Activated CD8-positive, alpha-beta memory T cell treated with anti-CD3 and anti-CD28 coated beads for 4 hours (primary cell): ENCODE measurements at places on chromosomes 5 and 9.

- DNase-seq, result no peak
These were observed 2.4 kb downstream of the TRIM52 start for GRCh38 chr5:181258576-181258975.

GRCh38 chr5:150541895-150542294, 34.0 kb downstream of the NDST1 start:
- no peak for DNase-seq

DNA sequence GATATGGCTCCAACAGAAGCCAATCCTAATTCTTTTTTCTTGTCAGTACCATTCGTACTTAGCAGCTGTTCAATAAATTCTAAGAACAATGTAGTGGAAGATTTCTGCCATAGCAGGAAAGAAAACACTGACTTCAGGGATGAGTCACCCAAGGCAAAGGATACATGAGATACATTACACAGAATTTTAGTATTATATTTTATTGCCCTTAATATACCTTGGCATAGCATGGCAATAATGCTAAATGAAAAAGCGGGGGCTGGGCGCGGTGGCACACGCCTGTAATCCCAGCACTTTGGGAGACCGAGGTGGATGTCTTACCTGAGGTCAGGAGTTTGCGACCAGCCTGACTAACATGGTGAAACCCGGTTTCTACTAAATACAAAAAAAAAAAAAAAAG, 619.1 kb upstream of the DAB2 start:
- DNase-seq, result no peak

GRCh38 chr5:178488696-178489095, 101.5 kb downstream of the COL23A1 start:
- no peak for DNase-seq

GRCh38 chr5:102991802-102992201, 128.1 kb downstream of the GIN1 start:
- DNase-seq, result no peak

- no peak for DNase-seq
These were observed 70.8 kb downstream of the ACTL7B start for GRCh38 chr9:108784998-108785397.

- DNase-seq, result no peak
These were observed 143.3 kb upstream of the LMX1B start for GRCh38 chr9:126470241-126470993.

GRCh38 chr5:151222790-151223446, 974 bp downstream of the CCDC69 start:
- no peak for DNase-seq

DNA sequence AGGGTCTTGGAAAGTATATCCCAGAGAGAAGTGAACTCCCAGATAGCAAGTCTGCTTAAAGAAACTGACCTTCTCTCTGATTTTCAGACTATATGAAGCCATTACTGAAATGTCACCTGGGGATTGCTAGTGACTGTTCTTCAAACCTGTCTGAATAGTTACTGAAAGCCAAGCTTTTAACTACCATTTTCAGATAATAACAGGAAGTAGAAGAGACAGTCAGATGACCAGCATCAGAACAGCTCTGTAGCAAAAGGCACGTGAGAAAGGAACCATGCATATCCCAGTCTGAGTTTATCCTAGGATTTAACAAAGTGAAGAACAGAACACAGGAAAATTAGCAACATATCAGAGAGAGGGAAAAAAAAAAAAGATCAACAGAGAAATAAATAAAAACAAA, 74.9 kb upstream of the SELENOP start:
- DNase-seq, result no peak

DNA sequence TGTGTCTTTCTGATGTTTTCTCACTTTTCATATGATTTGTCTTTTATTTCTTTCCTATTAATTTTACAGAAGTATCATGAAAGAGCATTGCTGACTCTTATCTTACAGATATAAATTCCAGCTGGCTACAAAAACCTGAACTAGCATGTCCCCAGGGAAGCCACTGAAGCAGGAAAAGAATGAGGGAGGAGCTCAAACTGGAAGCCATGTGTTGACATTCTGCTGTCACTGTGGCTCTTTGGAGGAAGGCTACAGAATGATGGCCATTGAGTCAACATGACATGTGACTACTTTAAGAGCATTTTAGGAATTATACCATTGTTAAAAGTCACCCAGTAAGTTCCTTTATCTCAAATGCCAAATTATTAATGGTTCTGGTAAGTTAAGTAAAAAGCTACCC, 638.3 kb upstream of the DMAC1 start:
- DNase-seq, result no peak

DNA sequence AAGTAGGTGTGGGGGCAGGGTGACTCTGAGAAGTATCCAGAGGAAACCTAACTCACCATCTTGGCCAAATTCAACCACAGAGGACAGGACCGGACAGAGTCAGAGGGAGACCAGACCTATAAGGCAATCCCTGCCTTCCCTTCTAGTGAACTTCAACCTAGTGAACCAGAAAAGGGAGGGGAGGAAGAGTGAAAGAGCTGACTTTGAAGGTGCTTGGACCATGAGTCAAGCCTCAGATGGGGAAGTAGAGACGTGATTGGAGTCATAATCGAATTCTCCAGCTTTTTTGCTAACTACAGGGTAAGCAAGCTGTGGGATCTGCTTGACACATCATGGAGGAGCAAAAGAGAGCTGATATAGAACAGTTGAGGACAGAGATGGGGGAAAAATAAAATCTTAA, 18.8 kb upstream of the KIF2A start:
- DNase-seq, result no peak

DNA sequence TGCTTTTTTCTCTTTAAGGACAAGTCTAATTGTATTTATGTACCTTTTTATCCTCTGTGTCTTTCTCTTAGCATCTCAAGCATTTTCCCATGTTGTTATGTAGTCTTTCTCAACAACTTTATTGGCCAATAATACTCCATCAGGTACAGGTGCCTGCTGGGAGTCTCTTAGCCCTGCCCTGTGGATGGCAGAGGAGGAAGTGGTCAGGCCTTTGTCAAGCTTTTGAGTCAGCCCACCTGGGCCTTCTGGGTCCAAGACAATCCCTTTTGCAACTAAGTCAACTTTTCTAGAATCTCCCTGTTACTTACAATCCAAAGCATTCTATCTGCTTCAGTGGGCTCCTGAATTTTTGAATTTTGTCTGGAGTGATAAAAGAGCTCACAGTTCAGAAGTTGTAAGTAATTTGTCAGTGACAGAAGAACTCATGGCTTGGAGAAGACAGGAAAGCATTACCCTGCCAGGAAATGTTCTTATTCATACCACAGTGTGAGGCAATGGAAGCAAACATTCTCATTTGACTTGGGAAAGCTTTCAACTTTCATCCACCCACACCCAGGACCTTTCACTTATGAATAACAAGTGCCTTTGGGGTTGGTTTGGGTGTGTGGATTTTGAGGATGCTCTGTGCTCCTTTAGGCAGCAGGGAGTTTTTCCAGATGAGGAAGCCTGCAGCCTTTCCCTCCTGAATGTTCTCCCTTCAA, 200.0 kb upstream of the S1PR3 start:
- DNase-seq, result no peak

DNA sequence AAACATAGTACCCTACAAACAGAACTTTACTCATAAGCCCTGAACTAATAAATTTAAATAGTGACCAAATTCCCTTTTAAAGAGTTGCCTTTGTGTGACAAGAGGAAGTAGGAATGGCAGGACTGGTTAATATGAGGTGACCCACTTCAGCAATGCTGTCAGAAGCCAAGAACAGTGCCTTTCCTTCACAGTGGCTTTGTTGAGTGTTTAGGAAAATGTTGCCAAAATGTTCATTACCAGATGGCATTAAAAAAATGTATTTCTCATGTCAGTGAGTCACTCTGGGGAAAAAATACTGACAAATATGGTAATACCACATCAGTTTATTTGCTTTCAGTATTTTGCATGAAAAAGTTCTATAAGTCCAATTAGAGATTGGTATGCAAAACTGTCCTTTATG, 103.3 kb downstream of the DIRAS2 start:
- DNase-seq, result no peak

DNA sequence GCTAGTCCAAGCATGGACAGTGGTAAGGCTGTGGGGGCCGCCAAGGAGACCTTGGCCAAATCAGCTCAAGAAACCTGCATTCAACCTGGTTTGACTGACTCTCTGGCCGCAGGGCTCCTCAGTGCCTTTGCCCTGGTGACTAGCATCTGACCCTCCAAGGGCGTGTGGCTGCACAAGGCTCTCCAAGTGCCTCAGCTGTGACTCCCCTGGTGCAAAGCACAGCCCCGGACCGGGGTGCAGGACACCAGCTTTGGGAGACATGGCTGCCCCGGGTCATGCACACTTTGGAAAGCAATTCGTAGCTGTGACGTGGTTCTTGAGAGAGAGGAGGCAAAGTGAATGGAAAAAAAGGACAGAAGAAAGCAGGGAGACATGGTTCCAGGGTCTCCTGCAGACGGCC, 245.2 kb upstream of the IRX2 start:
- DNase-seq, result no peak

GRCh38 chr9:96460470-96460869, 10.5 kb downstream of the HABP4 start:
- DNase-seq, result no peak

DNA sequence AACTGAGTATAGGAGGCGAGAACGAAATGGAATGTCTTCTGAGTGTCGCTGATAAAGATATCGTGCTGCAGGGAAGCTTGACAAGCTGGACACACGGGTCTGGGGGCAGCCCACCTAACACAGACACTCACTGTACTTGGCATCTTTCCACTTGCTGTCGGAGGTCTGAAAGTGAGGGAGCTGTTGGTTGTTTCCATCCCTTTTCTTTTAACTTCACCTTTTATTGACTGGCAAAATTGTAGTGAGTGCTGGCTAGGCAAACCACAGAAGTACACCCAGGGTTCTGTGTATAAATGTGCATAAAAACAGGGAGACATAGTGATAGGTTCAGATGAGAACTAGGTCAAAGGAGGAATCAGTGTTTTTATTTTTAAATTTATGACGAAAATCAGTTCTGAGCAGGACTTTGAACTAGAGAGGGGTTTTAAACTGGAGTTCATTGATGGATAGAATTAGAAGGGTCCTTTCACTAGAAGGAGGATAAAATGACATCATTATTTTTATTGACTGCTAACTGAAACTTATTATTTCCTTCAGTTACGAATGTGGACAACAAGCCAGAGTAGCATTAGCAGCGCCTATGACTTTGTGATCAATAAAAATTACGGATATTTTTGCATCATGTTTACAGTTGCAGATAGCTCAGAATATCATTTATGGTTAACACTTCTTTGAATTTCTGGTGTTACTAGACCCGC, 817 bp downstream of the GAPVD1 start:
- no peak for DNase-seq

DNA sequence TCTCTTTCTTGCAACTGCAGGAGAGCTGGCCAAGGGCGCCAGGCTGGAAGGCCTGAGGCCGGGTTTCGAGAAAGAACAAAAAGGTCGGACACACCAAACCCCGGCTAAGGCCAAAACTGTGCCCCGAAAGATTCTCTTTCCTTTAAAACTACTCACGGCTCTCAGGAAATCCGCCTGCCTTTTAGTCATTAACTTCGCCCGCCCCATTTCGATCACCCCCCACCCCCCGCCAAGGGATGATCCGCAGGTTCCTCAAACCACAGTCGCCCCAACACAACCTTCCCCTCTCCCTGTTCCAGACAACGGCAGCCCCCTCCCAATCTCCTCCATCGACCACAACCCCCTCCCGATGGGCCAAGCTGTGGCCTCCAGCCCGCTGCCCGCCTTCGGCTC, 536 bp downstream of the FEM1C start:
- peak; percentile 34 for DNase-seq
